Esophagus squamous epithelium (tissue), 5 donors: ENCODE measurements at places on chromosomes 2 and 18. TPM values are rescaled to one million over a fixed set of nuclear protein-coding genes. Genes with fewer than 3 reads are reported as not detected.

DLX1 gene
- total RNA-seq: not detected

INHA gene
- total RNA-seq: not detected

DNA sequence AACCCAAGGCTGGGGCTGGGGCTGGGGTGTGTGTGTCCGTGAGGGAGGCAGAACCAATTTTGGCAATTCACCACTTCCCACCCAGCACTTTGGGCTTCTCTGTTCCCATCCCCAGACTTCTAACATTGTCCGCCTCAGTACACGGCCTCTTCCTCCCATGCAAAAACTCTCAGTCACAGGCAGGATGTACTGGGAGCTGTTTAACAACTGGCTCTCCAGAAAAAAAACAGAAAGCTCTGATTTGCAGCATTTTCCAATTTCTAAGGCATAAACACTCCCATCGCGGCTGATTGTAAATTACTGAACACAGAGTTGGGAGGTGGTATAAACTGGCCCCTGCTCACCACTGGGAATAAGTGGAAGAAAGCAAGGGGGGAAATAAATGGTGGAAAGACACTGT lies 73.1 kb upstream of the MAP4K3 start:
- no peak for DNase-seq

DNA sequence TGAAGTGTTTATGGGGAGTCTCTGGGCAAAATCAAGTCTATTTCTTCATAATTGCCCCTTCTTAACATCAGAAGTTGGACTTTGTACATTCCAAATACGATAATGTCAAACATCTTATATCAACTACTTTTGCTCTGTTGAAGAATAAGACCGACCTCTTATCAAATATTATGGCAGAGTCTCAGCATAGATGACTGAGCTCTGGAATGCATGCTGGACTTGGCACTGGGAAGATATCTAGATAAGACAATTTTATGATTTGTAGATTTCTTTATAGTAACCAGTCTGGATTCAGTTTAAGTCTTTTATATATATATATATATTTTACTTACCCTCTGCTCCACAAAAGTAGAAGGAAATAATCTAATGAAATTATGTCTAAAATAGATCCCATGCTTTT lies 8.2 kb downstream of the APLF start:
- no peak for DNase-seq

- no peak for DNase-seq
Observed at GRCh38 chr18:10289951-10290637, 164.3 kb upstream of the APCDD1 start.

- DNase-seq: no peak
Observed at GRCh38 chr2:101790857-101791256, 93.3 kb downstream of the MAP4K4 start.
